ENCODE measurements at places on chromosomes 16 and 17. TPM values are rescaled to one million over a fixed set of nuclear protein-coding genes. Genes with fewer than 3 reads are reported as not detected.

DNA sequence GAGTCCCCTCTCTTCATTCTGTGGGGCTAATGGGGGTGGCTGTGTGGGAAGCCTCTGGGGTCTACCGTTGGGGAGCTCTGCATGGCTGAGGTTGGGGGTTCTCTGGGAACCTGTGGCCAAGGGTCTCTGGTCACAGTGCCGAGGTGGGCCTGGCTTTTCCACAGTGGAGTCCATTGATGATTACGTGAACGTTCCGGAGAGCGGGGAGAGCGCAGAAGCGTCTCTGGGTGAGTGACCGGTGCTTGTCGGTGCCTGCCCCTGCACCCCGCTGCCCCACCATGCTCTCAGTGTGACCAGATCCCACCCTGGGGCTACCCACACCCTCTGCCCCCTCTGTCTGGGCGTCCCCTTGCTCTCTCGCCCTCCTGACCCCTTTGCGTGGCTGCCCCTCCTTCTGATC, 4.5 kb downstream of the LAT start:
- DNase-seq = no peak
- H3K4me1 ChIP-seq = no peaks in the 10 kb centered on the region
- H3K27ac ChIP-seq = no peak overlapping the region
- no peak overlapping the region for H3K4me3 ChIP-seq

GRCh38 chr16:491220-491919, 36.1 kb upstream of the CAPN15 start:
- no peak overlapping the region for H3K4me3 ChIP-seq
- no peaks in the 10 kb centered on the region for H3K27me3 ChIP-seq
- peaks cover 26% of the 10 kb centered on the region for H3K36me3 ChIP-seq
- peak overlapping the region; percentile 62 for H3K27ac ChIP-seq

- H3K36me3 ChIP-seq = peaks cover 14% of the 10 kb centered on the region
- no peaks in the 10 kb centered on the region for H3K27me3 ChIP-seq
- DNase-seq = no peak
- peaks cover 8% of the 10 kb centered on the region for H3K4me1 ChIP-seq
- no peak overlapping the region for H3K4me3 ChIP-seq
- no peak overlapping the region for H3K27ac ChIP-seq
These were observed 34.6 kb downstream of the TSC2 start for GRCh38 chr16:2082171-2082982.

GRCh38 chr17:4004517-4005295, 40.5 kb upstream of the ATP2A3 start:
- H3K4me3 ChIP-seq = no peak overlapping the region
- DNase-seq = no peak
- H3K27me3 ChIP-seq = no peaks in the 10 kb centered on the region
- peaks cover 27% of the 10 kb centered on the region for H3K36me3 ChIP-seq

- H3K4me1 ChIP-seq = peaks cover 19% of the 10 kb centered on the region
- no peaks in the 10 kb centered on the region for H3K36me3 ChIP-seq
- H3K27me3 ChIP-seq = no peaks in the 10 kb centered on the region
These were observed 253.0 kb downstream of the FOXL1 start for GRCh38 chr16:86831366-86831765.

GRCh38 chr16:142405-142967, 4.0 kb upstream of the NPRL3 start:
- H3K4me3 ChIP-seq = no peak overlapping the region
- peaks cover 12% of the 10 kb centered on the region for H3K4me1 ChIP-seq
- no peak for DNase-seq
- H3K27ac ChIP-seq = no peak overlapping the region

DNA sequence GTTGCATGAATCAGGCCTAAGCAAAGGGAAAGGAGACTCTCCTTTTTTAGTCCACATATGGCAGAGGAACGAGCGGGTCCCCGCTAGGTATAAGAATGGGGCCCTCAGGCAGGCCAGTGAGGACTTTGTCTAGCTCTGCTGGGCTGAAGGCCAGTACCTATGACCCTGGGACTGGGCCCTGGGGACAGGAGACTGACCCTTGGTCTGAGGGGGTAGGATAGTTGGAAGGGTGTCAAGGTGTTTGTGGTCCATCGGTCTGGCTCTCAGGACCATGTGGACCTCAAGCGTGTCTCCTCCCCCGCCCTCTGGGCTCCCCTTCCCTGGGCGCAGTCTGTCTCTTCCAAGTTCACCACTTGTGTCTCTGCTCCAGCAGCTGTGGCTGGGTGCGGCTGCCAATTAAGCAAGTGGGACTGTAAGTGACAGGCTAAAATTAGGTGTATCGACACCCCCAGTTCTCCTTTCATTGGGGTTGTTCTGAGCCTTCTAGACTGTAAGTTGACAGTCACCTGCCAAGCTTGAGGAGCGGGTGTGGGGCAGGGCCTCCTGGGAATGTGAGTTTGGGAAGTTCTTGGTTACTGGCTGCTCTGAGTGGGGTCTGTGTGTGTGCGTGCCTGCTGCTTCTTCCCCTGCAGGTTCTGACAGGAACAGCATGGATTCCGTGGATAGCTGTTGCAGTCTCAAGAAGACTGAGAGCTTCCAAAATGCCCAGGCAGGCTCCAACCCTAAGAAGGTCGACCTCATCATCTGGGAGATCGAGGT, 24.5 kb downstream of the AKAP1 start:
- no peak overlapping the region for H3K4me3 ChIP-seq
- no peak for DNase-seq
- H3K4me1 ChIP-seq = peaks cover 6% of the 10 kb centered on the region

- H3K27ac ChIP-seq = no peak overlapping the region
- peaks cover 43% of the 10 kb centered on the region for H3K4me1 ChIP-seq
- H3K36me3 ChIP-seq = peaks cover 65% of the 10 kb centered on the region
- H3K27me3 ChIP-seq = no peaks in the 10 kb centered on the region
- no peak overlapping the region for H3K4me3 ChIP-seq
These were observed 13.6 kb downstream of the HEATR6 start for GRCh38 chr17:60065136-60065535.

- H3K4me3 ChIP-seq = no peak overlapping the region
- H3K27ac ChIP-seq = no peak overlapping the region
- DNase-seq = no peak
- no peaks in the 10 kb centered on the region for H3K27me3 ChIP-seq
- peaks cover 30% of the 10 kb centered on the region for H3K4me1 ChIP-seq
These were observed 9.8 kb upstream of the JUP start for GRCh38 chr17:41796121-41796895.

DNA sequence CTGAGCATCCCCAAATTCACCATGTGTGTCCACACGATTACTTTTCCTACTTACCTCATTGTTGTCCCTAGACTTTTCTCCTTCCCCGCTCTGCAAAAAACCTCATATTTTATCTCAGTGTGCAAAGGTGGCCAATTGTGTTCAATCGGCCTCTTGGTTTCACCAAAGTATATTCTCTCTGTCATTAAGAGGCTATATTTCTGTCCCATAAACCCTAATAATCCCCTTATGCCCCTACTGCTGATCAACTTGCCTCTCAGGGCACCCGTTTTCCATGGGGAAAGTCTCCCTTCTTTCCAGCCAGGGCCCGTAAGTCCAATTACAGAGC, 11.6 kb downstream of the CES2 start:
- no peak overlapping the region for H3K4me3 ChIP-seq
- DNase-seq = no peak
- no peak overlapping the region for H3K27ac ChIP-seq

The KCNAB3 gene
- total RNA-seq = 2.6 TPM

The PRDM7 gene
- total RNA-seq = not detected

DNA sequence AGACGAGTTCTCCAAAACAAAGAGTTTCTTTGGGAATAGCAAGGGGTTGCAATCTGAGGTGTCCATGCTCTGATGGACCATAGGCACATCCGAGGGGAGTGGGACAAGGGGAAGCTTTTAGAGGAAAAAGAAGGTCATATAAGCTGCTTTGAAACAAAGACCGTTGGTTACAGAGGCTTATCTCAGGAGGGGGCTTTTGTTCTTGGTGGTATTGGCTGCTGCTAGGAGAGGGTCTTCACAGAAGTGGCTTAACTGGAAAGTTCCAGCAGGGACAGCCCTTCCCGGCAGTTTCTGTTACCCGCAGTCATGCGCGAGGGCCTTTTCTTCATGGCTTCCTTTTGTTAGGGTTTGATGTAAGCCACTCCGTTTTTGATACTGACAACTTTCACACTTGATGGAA, 76.0 kb downstream of the RAP1GAP2 start:
- no peaks in the 10 kb centered on the region for H3K27me3 ChIP-seq
- H3K4me1 ChIP-seq = peaks cover 7% of the 10 kb centered on the region
- no peak for DNase-seq
- H3K4me3 ChIP-seq = no peak overlapping the region
- no peak overlapping the region for H3K27ac ChIP-seq

The TNRC6C gene
- total RNA-seq = 28.7 TPM

The IRX6 gene
- 0.63 TPM for total RNA-seq

GRCh38 chr16:22013486-22013885, 5.6 kb downstream of the MOSMO start:
- peaks cover 13% of the 10 kb centered on the region for H3K4me1 ChIP-seq
- DNase-seq = no peak
- H3K36me3 ChIP-seq = peaks cover 5% of the 10 kb centered on the region

DNA sequence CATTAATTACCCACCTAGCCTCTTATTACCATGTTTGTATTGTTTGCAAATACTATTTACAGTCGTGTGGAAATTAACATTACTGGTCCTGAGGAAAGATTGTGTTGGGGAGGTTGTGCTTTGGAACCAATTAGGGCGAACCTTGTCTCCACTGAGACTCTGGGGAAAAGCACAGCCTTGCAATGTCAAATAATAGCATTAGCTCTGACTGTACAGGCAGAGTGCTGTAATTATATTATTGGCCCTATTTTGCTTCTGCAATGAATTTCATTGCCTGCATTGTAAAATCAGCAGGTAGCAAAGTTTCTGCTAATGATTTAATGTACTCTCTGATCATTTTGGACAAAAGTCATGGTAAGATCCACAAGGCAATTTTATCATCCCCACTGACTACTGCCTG, 97.0 kb downstream of the WWOX start:
- H3K36me3 ChIP-seq = no peaks in the 10 kb centered on the region
- no peak overlapping the region for H3K27ac ChIP-seq
- H3K4me1 ChIP-seq = no peaks in the 10 kb centered on the region
- no peak overlapping the region for H3K4me3 ChIP-seq

The PLLP gene
- 0.30 TPM for total RNA-seq

The CASKIN1 gene
- 2.4 TPM for total RNA-seq

DNA sequence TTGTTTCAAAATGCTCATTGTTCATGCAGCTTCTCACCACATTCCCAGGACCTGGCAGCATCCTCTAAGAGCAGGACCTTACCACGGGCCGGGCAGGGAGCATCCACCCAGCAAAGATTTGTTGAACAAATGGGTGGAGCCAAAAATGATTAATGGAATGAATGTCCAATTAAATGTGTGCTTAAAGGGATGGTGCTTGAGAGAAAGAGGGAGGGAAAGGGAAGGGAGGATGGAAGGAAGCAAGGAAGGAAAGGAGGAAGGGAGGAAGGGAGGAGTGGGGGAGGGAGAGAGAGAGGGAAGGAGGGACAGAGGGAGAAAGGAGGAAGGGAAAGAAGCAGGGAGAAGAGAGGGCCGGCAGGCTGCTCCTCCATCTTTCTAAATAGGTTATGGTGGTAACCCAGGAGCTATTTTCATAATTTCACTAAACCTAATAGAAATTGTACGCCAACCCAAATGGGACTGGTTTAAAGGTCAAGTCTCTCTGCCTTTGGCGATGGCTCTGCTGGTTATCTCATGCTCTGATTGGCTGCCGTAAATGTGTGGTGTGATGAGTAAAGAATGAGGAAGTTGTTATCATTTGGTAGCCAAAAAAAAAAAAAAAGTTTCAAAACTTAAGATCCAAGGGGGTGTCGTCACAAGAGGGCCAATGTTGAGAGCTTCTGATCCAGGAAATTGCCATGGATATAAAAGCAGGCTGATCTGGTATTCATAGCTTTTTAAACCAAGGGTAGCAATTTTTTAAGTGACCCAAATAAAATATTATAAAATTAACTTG, 126.7 kb upstream of the FOXF1 start:
- DNase-seq = no peak
- H3K27ac ChIP-seq = no peak overlapping the region
- H3K4me1 ChIP-seq = no peaks in the 10 kb centered on the region
- no peaks in the 10 kb centered on the region for H3K36me3 ChIP-seq
- H3K4me3 ChIP-seq = no peak overlapping the region

The BLMH gene
- 67.0 TPM for total RNA-seq

DNA sequence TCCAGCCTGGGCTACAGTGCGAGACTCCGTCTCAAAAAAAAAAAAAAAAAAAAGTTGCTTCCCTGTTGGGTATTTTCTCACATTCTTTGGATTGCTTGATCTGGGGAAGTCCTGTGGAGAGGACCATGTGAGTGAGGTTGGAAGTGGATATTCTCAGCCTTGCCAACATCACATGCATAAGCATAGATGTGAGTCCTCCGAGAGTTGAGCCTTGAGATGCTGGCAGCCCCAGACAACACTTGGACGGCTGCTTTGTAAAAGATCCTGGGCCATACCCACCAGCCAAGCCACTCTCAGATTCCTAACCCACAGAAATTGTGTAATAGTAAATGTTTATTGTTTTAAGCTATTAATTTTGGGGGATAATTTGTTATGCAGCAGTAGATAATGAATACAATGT, 1570.0 kb upstream of the GOT2 start:
- no peak overlapping the region for H3K4me3 ChIP-seq
- no peaks in the 10 kb centered on the region for H3K36me3 ChIP-seq
- no peak for DNase-seq
- H3K27ac ChIP-seq = no peak overlapping the region
- no peaks in the 10 kb centered on the region for H3K4me1 ChIP-seq

DNA sequence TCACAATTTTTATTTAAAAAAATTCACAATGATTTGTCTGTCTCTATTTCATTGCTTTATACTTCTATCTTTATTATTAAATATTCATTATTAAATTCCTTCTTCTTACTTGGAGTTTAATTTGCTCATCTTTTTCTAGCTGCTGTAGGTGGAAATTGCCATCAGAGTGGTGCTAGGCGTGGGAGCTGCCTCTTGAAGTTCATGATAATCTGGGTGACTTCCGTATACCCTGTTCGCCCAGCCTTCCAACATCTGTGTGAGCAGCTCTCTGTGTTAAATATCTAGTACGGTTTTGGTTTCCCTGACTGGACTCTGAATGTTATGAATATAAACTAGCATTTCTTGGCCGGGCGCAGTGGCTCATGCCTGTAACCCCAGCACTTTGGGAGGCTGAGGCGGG, 84.0 kb upstream of the RPH3AL start:
- H3K4me1 ChIP-seq = no peaks in the 10 kb centered on the region
- H3K4me3 ChIP-seq = no peak overlapping the region
- H3K27me3 ChIP-seq = peaks cover 4% of the 10 kb centered on the region
- DNase-seq = no peak

GRCh38 chr17:28684963-28685362, 23.0 kb downstream of the SUPT6H start:
- no peaks in the 10 kb centered on the region for H3K27me3 ChIP-seq

DNA sequence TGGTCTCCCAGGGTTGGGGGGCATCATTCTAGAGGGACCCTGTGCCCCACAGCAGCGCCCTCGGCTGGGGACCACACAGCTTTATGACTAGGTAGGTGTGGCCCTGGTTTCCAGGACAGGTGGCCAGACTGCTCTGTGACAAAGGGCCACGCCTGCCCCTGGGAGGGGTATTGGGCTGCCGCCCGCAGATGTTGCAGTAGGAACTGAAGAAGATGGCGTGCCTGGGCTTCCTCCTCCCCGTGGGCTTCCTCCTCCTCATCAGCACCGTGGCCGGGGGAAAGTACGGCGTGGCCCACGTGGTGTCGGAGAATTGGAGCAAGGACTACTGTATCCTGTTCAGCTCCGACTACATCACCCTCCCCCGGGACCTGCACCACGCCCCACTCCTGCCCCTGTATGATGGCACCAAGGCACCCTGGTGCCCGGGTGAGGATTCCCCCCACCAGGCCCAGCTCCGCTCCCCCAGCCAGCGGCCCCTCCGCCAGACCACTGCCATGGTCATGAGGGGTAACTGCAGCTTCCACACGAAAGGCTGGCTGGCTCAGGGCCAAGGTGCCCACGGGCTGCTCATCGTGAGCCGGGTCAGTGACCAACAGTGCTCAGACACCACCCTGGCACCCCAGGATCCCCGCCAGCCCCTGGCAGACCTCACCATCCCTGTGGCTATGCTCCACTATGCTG, at the start of gene SPPL2C:
Gene SPPL2C (plus strand): TSS at position 187 of the 681 bp plus-strand sequence. CDS start 26 bp downstream, at position 213.
- no peak within 1 kb of the TSS for H3K27ac ChIP-seq
- no peak within 1 kb of the TSS for H3K4me3 ChIP-seq
- no peaks in the 10 kb centered on the region for H3K4me1 ChIP-seq
